ENCODE measurements at places on chromosomes 6 and 20.

GRCh38 chr6:49898904-49899566 lies 32.7 kb upstream of the CRISP1 start:
- no peak for DNase-seq

DNA sequence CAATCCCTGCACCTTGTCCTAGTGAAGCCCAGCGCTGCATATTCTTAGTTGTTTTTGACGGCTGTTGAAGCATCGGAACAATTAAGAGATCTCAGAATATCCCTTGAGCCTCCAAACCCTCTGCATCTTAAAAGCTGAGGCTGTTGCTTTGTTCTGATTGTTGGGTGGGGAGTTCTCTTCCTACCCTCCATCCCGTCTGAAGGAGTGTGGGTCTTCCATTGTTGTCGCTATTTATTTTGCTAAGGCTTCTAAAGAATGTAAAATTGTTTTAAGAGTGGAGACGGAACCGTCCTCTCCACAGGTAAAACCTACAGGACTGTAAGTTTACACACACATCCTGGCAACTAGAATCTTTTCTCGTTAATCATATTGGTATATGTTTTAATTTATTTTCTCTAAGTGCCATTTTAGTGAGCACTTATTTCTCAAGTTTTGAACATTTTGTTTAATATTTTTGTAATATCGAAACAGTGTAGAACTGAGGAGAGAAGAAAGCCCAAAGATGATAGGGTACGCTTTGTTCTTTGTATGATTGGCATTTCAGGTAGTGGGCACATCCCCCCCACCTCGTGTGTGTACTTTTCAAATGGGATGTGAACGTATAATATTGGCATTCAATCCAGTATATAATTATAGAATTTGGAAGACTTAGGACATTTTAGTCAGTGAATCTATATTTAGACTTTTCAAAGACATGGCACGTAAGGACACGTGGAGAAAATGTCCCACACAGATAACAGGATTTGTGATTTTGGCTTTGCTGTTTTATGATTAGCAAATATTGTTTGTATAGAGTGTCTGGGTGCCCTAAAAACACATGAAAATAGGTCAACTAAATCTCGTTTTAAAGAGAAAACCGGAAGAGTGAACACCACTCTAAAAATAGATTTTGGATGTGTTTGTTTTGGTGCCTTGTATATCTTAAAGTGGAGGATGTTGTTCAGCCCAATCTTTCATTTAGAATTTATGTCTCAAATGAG lies 1.3 kb downstream of the RNF146 start:
- DNase-seq = no peak

DNA sequence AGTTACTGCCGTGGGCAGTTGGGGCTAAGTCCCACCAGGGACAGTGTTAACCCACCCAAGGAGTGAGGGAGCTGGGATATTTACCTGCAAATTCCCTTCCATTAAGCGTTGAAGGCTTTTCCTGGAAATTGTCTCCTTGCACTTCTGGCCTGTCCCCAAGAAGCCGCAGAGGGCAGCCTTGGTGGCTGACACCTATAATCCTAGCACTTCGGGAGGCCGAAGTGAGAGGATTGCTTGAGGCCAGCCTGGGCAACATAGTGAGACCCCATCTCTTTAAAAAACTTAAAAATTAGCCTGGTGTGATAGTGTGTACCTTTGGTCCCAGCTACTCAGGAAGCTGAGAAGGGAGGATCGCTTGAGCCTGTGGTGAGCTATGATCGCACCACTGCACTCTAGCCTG lies 204.4 kb downstream of the EYA2 start:
- no peak for DNase-seq

- DNase-seq = no peak
Measured at GRCh38 chr6:154462425-154462824, 48.1 kb downstream of the CNKSR3 start.

- DNase-seq = no peak
Measured at GRCh38 chr6:90730151-90730673, 143.3 kb upstream of the MAP3K7 start.

GRCh38 chr6:24004659-24005058 lies 121.4 kb upstream of the NRSN1 start:
- DNase-seq = no peak

DNA sequence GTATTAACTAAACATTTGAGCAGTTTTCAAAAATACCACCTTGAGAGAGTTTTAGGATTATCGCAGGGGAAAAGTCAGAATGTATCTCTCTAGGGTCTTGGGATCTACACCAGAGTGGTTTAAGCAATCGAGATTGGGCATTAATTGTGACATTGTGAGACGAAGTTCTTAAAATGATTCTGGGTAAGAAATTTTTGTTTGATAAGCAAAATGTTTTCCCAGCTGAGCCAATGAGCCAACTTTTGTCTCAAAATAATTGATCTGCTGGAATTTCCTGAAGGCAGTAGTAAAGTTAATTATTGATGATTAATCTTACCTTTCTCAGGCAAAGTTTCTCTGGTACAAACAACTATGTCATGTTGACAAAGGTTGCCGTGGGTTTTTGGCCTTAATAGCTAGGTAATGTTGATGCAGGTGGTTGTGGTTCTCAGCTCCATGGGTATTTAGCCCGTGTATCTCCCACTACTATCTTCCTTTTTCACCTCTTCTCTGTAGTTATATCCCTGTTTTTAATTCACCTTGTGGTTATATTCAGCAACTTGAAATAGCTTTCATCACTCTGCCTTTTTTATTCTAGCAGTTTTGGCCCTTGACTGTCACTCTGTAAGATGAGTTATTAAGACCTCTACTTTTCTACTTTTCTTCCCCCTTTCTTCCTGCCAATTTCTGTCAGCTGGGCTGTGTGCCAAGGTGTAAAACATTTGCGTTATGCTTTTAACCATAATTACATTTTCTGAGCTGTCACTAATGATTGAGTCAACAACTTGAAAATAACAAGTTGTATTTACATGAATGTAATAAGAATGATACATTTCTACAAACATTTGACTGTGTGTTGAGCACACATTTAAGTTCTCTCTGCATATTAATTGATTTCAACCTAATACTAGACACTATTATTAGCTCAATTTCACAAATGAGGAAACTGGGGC lies 368.3 kb upstream of the BTBD3 start:
- no peak for DNase-seq

- no peak for DNase-seq
Measured at GRCh38 chr6:96212066-96212465, 196.3 kb downstream of the FUT9 start.

- DNase-seq = no peak
Measured at GRCh38 chr20:58004146-58004545, 224.3 kb downstream of the ANKRD60 start.

GRCh38 chr6:112311950-112312547 lies 35.1 kb upstream of the RFPL4B start:
- no peak for DNase-seq

DNA sequence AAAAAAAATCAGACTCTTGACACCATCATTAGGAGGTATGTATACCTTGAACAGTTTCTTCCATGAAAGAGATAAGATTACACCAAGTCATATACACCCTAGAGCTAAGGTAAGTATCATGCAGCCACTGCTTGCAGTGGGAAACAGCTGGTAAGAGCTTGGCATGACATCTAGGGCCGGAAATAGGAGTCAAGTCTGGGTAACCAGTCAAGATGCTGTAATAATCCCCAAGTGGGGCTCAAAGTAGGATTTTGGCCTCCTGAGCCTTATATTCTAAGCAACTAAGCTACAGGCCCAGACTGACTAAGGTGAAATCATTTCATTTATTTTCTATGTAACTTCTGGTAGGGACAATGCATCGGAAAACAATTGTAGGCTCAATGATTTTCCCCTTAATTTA lies 23.9 kb downstream of the TRERF1 start:
- DNase-seq = no peak

DNA sequence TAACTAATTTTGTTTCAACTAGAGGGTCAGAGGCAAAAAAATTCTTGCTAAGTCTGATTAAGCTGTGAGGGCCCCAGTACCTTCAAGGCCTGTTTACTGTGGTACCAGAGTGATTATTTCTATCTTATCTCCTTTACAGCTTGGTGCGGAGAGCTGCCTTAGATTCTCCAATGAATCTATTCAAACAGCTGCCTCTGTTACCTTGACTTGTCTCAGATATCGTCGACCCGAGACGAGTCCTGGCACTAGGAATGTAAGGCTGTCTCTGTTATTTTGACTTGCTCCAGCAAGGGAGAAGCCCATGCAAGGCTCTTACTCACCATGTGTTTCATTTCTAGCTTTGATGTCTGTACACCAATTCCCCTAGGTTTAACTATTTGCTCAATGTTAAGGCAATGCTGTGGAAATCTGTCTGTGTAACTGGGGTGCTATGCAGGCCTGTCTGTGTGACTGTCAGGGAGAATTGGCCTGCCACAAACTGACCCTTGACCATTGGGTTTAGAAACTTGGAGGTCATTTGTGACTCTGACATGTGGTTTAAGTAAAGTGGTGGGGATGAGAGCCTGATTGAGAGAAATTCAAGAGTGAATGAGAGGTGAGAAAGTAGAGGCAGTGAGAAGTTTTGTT lies 10.4 kb upstream of the FKBPL start:
- DNase-seq = no peak

DNA sequence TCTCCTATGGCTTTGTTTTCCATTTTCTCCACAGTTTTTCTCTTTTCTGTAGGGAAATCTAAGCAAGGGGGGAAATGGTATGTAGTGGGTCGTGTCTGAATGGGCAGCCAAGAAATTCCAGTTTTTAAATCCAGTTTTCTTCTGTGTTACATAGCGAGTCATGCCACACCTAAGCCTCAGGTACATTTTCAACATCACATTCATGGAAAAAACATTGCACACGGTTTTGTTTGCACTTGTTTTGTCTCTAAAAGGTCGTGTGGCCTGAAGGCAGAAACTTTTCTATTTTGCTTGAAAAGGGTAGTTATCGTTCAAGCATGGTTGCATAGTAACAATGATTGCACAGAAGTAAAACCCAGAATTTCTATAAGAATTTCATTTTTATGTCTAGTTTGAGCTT lies 70.5 kb downstream of the MOXD1 start:
- no peak for DNase-seq

DNA sequence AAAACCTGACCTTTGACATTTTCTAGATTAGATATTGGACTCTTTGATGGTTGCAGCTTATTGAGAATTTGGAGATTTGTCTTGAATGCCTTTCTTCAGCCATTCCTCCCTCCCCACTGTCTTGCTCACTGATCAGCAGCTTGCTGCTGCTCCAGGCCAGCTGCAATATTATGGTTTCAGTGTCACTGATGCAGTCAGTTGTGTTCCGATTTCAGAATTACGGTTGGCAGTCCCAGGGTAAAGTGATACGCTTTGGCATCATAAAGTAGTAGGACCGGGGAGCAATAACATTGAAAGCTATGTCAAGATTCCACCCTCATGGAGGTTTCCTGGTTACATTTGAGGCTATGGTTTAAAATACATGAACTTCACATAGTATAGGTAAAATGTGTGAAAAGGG lies 152.6 kb downstream of the BCKDHB start:
- no peak for DNase-seq

DNA sequence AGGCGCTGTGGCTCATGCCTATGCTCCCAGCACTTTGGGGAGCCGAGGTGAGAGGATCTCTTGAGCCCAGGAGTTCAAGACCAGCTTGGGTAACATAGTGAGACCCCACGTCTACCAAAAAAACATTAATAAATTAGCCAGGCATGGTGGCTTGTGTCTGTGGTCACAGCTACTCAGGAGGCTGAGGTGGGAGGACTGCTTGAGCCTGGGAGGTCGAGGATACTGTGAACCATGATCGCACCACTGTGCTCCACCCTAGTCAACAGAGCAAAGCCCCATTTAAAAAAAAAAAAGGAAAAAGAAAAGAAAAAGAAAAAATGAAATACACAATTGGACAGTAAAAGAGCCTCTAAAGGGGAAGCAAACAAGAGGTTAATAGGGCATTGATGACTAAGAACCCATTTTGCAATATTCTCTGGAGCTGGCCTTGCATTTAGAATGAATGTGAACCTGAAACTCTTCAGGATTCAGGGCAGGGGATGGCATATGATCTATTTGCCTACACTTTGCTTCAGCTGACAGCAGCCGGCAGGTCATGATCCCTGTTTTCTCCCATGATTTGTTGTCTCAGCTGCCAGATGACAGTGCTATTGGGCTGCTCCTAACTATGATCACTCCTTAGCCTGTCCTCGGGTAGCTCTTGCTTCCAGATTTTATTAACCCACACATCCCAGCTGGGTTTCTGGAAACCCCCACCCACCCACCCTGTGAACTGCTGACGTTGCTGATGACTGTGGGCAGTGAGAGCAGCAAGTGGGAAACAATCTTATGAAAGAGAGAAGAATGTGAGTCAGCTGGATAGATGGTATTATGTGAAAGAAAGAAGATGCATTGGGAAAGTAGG lies 83.8 kb upstream of the ELOVL5 start:
- no peak for DNase-seq

- DNase-seq = no peak
Measured at GRCh38 chr6:47248446-47248845, 61.3 kb downstream of the TNFRSF21 start.

GRCh38 chr6:135235716-135236115 lies 54.6 kb downstream of the MYB start:
- DNase-seq = no peak

- no peak for DNase-seq
Measured at GRCh38 chr6:159578629-159579028, 114.4 kb downstream of the SOD2 start.

GRCh38 chr6:156556811-156557210 lies 220.4 kb upstream of the ARID1B start:
- DNase-seq = no peak

DNA sequence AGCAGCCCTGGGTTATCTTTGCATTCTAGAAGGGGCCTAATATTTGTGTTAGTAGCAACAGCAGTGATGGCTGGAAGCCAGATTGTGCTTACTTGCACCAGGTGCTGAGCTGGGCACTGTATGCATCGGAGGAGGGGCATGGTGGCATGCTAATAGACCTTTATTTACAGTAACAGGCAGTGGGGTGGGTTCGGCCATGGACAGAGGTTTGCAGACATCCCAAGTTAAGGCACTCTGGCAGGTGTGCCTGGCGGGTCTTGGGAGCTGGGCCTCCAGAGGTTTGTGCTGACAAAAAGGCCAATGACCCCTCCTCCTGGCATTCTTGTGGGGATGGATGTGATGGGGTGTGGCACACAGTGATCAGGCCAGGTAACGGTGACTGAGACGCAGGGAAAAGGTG lies 39.0 kb upstream of the CD93 start:
- no peak for DNase-seq

DNA sequence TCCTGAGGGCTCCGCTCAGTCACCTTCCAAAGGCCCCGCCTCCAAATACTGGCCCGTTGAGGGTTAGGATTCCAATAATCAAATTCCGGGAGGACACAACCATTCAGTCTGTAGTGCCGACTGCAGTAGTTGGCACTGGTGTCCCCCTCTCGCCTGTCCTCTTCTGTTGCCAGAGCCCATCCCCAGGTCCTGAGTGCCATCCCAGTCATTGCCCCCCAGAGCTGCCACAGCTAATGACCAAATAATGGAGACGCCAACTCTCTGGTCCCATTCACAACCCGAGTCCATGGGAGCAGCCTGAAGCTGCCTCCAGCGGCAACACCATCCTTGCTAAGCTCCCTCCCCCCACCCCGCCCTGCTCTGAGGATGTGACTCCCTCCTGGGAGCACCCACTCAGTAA lies 115.9 kb downstream of the JPH2 start:
- no peak for DNase-seq

All from stimulated activated CD4-positive, alpha-beta T cell treated with anti-CD3 and anti-CD28 coated beads, Interleukin-15, amount 100 ng/mL, for 48 hours (primary cell).